Activated T-helper 1 cell treated with anti-CD3 and anti-CD28 coated beads, Interleukin-2, amount 50 U/mL, for 16 hours (primary cell): ENCODE measurements at places on chromosomes 7 and 10.
A peak's percentile ranks its signal among the peaks of the same experiment; 100 is the strongest.

GRCh38 chr10:104340641-104341040, 2.4 kb upstream of the ITPRIP start:
- no peak for DNase-seq

DNA sequence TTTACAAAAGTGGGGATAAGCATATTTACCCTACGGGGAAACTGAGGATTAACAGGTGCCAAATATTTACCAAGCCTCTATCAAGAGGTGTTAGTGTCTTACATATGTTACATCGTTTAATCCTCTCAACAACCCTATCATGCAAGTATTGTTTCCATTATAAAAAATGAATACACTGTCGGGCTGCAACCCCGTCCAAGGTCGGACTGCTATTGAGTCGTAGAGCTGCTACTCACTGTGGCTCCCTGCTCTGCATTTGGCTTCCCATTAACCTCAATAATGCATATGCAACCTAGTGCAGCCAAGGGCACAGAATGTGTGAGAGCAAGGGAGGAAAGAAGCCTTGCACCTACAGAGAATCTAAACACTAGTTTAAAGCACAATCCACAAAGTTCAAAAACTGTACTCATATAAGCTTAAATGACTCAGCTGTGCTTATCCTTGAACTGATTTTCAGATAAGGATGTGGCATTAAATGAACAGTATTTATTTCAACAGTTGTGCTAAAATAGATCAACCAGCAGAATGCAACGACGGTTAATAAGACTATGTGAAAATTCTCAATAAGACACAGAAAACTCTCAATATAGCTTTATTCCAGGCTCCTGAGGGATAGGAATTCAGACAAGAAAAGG, 49.9 kb downstream of the UBE2H start:
- no peak for DNase-seq

DNA sequence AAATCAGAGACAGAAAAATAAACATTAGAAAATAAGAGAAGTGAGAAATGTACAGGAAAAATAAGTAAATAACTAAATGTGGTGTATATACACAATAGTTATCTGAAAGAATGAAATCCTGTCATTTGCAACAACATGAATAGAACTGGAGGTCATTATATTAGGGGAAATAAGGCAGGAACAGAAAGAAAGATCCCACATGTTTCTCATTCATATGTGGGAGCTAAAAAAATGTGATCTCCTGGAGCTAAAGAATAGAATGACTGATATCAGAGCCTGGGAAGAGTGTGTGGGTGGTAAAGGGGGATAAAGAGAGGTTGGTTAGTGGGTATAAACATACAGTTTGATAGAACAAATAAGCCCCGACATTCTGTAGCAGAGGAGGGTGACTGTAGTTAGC, 27.3 kb downstream of the PLXDC2 start:
- DNase-seq: no peak

GRCh38 chr10:32851301-32851700, 106.7 kb downstream of the ITGB1 start:
- no peak for DNase-seq

DNA sequence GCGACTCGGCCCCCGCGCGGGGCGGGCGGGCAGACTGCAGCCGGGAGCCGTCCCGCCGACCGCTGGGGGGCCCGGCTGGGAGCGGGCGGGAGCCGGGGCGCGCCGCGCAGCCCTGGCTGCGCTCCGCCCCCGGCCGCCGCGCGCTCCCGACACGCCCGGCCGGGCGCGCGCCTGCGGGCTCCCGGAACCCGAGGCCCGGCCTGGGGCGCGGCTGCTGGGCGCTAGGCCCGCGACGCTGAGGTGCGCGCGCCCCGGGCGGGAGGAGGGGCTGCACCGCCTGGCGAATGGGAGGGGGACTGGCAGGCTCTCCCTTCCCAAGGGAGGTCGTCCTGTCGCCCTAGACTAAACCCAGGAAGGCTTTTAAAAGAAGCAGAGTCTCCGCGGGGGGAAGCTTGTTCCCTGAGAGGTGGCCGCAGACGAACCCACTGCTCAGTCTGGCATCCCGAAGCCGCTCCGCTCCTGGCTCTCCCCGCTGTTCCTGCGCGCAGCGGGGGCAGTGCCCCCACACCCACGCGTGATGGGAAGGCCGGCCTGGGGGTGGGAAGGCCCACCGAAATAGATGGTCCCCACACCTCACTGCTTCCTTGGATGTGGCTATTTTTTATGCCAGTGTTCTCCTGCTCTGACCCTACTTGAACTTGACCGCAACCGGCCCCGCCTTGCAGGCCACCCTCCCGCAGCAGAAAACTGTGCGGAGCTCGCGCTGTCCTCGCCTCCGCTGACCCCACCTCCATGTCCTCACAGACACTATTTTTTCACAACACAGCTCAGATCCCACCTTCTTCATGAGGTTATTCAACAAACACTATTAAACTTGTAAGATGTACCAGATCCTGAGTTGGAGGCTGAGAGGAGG, at the start of gene VOPP1:
VOPP1 (minus strand) TSS at position 125 of the 856 bp plus-strand sequence. CDS start 178 bp downstream, outside the sequence.
- DNase-seq: peak; percentile 24

GRCh38 chr7:28539289-28539981, 127.1 kb downstream of the CREB5 start:
- no peak for DNase-seq

DNA sequence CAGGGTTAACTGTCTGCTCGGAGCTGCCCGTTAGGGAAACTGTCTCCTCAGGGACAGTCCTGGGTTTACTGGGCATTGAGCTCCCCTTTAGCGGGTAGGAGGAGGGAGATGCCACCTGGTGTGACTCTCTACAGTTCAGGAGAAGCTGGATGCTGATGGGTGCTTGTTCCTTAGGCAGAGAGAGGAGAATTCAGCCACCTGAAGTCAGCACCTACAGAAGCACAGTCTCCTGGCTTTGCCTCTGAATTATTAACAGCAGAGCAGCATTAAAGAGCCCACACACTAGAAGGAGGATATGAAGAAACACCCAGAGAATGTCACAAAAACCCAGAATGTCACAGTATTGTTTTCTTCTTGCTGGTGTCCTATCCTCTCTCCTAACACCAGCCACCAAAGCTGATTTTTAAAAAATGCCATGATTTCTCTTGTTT, 696 bp downstream of the GIMAP4 start:
- DNase-seq: peak; percentile 15
